NCI-H446 treated with DMSO at 0.1 percent for 48 hours (cell line): ENCODE measurements at places on chromosomes 7 and 10.

GRCh38 chr7:114243646-114244045, 171.0 kb upstream of the FOXP2 start:
- no peak for DNase-seq

DNA sequence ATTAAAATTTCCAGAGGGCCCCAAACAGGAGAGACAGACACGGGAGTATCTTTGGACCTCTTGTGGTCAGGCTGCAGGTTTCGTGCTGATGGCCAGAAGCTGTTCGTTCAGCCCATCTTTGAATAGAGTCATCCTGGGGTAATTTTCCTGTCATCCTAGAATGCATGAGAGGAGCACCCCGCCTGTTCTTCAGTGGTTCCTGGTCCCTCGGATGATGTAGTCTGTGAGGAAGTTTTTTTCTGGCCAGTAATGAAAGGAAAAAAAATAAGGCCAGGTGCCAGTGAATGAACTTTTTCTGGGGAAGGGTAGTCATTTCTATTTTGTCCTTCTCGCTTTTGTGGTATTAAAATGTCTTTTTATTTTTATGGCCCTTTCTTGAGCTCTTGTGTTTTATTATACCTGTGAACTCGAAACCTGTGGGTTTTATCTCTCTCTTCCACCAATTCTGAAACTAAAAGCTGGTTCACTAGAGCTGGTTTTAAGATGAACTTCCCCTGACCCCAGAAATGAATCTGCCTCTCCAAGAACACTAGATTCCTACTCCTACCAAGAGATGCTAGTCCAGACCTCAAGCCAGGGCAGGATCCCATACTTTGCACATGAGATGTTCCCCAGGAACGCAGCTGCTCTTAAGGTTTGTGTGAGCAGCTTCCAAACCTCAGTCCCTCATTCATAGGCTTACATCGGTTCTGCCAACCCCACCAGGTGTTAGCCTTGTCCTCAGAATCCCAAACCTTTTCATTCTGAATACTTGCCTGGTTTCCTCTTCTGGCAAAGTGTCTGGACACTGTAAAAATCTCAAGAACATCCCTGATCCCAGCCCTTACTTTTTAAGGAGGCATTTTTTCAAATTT, 15.4 kb upstream of the MEST start:
- no peak for DNase-seq

- peak; percentile 93 for DNase-seq
Measured at GRCh38 chr7:23347682-23348180, 48.6 kb downstream of the MALSU1 start.

DNA sequence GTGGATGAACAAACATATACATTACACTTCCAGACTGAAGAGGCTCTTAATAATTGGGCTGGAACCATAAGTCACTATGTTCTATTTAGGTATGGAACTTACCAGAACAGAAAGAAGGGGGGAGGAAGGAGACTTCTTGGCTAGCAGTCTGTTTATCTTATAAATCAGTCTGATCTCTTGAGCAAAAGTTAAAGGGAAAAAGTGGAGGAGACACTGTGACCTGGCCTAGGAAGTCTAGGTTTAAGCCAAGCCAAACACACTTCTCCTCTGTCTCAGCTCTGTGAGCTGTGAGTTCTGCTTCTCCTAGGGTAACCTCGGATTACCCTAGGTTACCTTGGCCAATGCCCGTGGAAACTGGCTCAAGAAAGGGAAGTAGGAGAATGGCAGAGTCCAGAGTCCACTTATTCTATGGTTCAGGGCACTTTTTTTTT, 95.2 kb downstream of the PFKFB3 start:
- DNase-seq, result no peak

DNA sequence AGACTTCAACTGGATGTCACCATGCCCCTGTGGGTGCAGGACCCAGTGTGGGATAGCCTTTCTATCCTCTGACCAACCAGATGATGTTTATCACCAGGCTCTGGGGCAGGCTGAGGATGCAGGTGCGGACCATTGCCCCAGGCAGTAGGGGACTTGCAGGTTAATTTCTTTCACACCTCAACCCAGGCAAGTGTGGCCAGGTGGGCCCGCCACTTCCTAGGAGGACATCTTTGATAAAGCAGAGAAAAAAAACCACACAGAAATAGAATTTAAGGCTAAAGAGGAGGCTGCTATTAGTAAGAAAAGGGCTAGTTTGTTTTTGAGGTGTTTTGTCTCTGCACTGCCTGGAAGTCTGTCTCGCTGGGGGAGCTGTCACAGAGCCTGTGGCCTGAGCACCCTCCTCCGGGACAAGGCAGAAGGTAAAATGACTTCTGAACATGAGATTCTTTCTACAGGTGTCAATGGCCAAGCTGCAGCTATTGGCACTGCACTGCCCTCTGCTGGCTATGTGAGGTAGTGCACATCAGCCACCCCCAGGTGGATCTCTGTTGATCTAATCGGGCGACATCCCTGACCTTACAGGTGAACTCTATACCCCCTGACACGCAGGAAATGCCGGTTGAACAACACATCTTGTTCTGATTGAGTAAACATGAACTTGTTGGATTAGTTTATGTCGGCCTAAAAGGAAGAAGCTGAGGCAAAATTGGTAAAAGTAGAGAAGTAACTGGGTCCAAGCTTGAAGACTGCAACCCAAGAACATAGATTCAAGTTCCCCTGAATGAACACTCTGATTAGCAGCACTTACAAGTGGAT, 21.0 kb downstream of the UPP1 start:
- no peak for DNase-seq

DNA sequence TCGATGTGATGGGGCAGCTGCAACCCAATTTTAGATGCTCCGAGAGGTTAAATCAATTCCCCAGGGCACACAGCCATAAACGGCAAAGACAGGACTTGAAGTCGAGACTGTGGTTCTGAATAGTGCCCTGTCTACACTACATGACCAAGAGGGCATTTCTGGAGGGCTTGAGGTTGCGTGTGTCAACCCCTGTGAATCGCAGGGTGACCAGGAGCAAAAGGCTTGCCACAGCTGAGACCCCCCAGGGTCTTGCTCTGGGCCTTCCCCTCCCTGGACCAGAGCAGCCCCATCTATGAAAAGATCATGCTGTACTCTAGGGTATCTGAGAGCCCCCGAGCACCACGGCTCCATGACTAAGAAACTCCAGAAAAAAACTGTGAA, 26.8 kb upstream of the RASGEF1A start:
- no peak for DNase-seq

GRCh38 chr10:107859065-107859464, 694.6 kb upstream of the SORCS1 start:
- no peak for DNase-seq

DNA sequence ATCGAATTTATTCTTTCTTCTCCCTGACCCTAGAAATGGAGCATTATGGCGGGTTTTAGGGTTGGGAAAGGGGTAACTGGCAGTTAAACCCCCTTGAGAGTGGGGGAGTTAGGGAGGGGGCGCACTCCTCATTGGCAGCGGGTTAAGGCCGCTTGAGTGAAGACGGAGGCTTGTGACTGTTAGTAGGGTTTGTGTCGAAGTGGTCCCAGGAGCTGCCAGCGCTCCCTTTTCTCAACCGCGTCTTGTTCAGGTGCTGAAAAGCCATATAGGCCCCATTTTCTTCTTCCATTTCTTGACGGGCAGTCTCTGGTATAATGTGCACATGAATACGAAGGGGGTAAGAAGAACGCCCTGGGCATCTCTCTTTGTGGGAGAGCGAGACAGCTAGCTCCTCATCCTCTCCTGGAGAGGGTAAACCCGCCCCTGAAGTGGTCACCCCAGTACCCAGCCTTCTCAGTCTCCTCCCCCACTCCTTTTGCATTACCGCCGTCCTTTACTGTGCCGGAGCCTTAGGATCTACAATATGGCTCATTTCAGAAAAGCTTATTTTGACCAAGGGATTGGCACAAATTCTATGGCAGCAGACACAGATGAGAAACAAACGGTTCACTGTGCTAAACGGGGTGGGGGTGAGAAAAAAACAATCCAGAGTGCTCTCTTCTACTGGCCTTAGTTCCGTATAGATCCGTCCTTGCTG, 836 bp downstream of the KMT2E start:
- no peak for DNase-seq

GRCh38 chr10:22978918-22979317, 51.1 kb downstream of the ARMC3 start:
- DNase-seq, result no peak

- no peak for DNase-seq
Measured at GRCh38 chr7:70890147-70890969, 241.6 kb upstream of the GALNT17 start.

DNA sequence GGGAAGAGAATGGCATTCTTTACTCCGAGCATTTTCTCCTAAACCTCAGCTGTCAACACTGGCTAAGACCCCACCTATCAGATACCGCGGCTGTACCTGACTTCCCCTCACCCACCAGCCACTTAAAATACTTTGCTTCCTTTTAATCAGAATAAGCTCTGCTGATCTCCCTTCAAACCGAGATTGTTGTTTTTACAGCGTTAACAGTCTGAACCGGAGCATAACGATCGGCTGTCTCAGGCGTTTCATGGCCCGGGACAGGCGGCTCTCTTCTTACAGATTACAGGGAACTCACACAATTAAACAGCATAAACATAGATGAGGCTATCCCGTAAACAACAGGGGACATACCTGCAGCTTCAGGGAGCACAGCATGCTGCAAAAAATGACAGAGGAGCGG, 174.3 kb upstream of the RNF32 start:
- DNase-seq, result no peak

GRCh38 chr7:143145-143751, 49.1 kb upstream of the FAM20C start:
- no peak for DNase-seq

DNA sequence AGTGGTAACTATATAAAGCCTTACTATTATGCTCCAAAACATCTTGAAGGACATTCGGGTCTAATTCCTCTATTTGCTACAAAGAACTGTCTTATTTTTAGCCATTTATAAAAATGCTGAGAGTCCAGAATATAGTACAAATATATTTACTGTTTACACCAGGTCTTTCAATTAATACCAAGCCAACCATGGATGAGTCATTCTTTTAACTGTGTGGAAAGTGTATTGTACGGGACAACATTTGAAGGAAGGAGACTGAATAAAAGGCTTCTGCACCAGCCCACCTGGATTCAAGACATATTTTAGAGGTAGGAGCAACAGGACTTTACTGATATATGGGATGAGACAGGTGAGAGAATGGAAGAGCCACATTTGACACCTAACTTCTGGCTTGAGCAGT, 35.4 kb downstream of the MASTL start:
- no peak for DNase-seq

GRCh38 chr7:122136639-122137245, 7.3 kb downstream of the AASS start:
- no peak for DNase-seq

GRCh38 chr7:107924841-107925504, 34.0 kb downstream of the DLD start:
- DNase-seq, result no peak

DNA sequence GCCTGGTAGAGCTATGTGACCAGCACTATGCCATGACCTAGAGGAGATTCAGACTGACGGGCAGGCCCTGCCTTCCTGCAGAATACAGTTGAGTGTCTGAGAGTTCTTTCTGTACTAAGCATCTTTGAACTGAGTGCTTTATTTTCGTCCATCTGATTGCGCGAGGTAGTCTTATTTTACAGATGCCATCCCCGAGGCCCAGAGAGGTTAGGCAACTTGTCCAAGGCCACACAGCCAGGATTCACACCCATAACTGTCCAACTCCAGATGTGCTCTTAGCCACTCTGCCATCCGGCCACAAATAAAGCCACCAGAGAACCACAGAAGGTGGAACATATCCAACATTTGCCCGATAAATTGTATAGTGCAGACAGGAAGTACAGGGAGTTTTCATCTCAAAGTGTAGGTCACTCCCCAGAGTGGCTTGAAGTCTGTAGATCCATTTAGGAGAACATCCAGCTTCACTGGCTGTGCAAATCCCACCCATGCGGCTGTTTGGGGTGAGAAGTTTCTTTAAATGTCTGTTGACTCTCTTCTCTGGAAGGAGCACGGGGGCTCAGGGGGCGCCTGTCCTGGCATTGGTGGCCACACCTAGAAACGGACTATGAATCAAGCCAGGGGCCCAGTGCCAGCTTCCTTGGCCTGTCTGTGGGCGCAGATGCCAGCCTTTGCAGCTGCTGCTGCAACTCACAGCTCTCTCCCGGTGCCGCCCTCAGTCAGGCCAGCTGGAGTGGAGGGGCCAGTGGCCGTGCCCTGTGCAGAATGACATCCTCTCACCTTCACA, 11.1 kb downstream of the CHST3 start:
- DNase-seq, result no peak

GRCh38 chr10:6770846-6771245, 190.8 kb upstream of the PRKCQ start:
- no peak for DNase-seq

DNA sequence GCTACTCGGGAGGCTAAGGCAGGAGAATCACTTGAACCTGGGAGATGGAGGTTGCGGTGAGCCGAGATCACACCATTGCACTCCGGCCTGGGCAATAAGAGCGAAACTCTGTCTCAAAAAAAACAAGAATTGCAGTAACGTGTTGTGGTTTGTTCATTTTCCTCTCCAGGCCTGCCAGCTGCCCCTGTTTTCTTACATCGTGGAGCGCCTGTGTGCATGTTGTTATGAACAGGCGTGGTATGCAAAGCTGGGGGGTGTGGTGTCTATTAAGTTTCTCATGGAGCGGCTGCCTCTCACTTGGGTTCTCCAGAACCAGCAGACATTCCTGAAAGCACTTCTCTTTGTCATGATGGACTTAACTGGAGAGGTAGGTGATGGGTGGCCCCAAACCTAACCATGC, 52.1 kb downstream of the TRRAP start:
- no peak for DNase-seq

- no peak for DNase-seq
Measured at GRCh38 chr7:2576742-2577491, 18.1 kb downstream of the IQCE start.

- DNase-seq, result no peak
Measured at GRCh38 chr10:122559228-122559627, 1.3 kb upstream of the DMBT1 start.

DNA sequence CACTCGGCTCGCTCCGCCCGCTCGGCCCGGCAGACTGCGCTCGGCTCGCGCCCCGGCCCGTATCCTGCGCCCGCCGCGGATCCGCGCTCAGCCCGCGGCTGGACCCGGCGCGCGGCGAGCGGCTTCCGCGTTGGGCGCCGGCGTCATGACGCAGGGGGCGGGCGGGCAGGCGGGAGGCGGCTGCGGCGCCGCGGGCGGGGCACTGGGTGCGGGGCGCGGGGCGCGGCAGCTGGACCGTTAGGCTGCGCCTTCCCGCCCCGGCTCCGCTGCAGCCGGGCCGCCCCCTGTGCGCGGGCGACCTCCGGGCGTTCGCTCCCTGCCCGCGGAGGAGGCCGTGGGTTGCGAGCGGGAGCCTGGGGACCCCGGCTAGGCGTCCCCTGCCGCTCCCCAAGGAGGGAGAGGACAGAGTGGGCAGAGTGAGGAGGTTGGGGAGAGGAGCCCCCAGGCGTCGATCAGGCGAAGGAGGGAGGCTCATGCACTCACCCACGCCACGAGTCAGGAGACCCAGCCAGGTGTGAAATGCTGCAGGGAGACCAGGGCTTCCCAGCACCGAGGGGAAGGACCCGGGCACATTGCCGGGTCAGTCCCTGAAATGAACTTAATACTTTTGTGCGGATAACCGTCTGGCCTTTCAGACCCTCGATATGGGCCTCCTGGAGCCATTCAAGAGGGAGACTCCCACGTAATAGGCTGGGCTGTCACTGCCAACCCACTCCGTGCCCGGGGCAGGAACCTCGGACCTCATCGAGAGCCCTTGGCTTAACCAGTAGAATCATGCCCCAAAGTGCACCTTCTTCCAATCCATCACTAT, at the start of gene PIP4K2A:
TSS of gene PIP4K2A (minus strand) at position 100 of the 811 bp plus-strand sequence. CDS start 252 bp downstream, outside the sequence.
- DNase-seq, result no peak
